ENCODE measurements at places on chromosomes 13 and 19.

GRCh38 chr13:27952876-27953675 lies 16.0 kb downstream of the CDX2 start:
- no peak for DNase-seq

DNA sequence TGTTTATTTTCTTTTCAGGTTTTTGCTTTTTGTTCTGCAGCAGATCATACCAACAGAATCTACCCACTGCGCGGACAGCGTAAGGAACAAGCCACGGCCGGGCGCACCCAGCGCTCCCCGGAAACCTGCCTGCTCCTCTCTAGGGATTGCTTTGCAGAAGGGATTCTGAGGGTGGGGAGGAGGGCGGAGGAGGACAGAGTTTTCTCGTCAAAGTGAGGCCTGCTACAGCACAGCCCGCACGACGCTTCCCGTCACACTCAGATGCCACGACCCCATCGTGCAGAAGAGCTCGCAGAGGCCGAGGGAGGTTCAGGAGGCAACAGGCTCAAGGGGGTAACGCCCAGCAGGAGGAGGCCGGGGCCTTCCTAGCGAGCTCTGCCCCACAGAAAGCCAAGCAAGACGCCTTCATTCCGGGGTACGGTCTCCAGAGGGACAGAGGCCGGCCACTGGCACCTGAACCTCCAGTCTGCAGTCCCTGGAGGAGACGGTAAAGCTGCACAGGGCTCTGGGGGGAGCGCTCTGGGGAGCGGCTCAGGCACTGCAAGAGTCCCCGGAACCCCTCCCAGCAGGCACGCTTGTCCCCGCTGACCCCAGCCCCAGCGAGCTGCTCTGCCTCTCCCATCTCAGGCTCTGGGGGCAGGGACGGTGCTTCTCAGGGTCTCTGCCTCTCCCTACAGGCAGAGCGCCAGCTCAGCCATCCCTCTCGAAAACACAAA lies 6.9 kb downstream of the REXO1 start:
- DNase-seq = no peak

- DNase-seq = no peak
Measured at GRCh38 chr19:1865172-1866010, 2.0 kb upstream of the KLF16 start.

GRCh38 chr13:88862095-88862620 lies 1191.0 kb downstream of the SLITRK5 start:
- no peak for DNase-seq

DNA sequence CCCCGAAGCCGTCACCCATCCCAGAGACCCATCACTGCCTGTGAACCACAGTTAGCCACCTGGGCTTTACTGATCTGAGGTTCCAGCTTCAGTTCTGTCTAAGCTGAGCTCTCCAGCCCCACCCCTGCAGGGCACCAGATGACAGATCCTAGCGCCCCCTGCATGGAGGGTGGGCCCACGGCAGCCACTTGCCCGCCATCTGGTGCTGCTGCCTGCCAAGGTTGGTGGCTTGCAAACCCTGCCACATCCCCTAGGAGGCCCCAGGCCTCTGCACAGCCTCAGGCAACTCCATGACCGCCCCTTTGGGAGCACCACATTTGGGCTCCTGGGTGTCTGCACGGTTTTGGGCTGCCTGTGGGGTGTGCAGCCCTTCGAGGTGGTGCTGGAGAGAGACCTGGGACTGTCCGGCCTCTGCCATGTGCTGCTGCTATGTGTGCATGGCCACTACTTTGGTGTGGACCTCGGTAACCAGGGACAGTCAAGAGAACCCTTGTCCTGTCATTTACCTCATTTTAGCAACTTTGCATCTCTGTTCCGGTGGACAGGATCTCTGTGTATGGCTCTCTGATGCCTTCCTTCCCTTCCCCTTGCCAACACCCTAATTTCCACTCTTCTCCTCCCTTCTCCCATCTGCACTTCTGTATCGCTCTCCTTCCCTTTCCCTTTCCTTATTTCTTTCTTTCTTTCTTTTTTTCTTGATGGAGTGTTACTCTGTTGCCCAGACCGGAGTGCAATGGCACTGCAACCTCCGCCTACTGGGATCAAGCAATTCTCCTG lies 17.4 kb upstream of the SDHAF1 start:
- no peak for DNase-seq

DNA sequence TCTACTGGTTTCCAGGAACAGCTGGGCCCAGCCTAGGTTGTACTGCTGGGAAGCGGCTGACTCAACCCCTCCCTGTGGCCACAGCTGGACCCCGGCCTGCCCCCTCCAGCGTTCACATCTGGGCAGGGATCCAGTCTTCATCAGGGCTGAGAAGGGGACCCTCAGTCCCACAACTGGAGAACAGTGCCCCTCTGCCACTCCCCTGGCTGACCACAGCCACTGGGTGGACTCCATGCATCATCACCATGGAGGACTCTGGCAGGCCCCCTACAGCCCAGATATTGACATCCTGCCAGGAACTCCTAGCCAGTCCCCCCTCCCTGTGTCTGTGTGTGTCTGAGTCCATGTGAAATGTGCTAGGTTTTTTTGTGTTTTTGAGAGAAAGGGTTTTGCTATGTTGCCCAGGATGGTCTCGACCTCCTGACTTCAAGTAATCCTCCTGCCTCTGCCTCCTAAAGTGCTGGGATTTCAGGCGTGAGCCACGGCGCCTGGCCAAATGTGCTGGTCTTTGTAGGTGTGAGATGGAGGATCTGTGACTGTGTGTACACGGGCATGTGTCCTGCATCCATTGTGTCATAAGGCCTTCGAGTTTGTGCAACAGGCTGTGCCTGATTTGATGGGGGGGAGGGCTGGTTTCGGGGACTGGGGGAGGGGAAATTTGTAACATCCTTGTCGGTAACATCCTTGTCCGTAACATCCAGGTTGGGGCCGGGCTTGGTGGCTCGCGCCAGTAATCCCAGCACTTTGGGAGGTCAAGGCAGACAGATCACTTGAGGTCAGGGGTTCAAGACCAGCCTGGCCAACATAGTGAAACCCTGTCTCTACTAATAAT lies 4.0 kb upstream of the HOOK2 start:
- DNase-seq = no peak

- DNase-seq = no peak
Measured at GRCh38 chr19:54444737-54445136, 4.3 kb upstream of the LENG8 start.

DNA sequence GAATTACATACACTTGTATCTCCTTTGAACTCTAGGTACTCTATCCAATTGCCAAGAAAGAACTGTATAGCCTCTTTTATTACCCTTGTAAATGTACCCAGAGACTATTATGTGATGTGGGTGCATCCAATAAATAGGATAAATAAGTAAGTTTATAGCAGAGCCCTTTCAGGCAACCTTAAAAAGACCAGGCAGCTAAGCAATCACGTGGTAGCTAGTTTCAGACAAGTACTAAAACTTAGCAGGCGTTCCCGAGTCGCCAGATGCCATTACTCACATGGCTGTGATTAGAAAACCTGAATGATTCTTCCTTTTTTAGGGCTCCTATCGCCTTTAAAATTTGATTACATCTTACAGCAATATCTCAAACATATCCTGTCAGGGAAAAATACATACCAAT lies 1303.0 kb downstream of the EFNB2 start:
- no peak for DNase-seq
